ENCODE measurements at places on chromosomes 3 and 15.

- peaks cover 12% of the 10 kb centered on the region for H3K4me1 ChIP-seq
- H3K27ac ChIP-seq, result peak within 1 kb of the TSS; percentile 36
- peaks cover 6% of the 10 kb centered on the region for H3K36me3 ChIP-seq
Measured at GRCh38 chr3:9809615-9810432, at the start of gene TTLL3. Gene TTLL3, plus strand, starts transcription at chr3:9810262. Its CDS starts 400 bp downstream, at chr3:9810662.

- peaks cover 3% of the 10 kb centered on the region for H3K27me3 ChIP-seq
- no peak overlapping the region for H3K27ac ChIP-seq
- peaks cover 3% of the 10 kb centered on the region for H3K4me1 ChIP-seq
- no peaks in the 10 kb centered on the region for H3K36me3 ChIP-seq
- no peak for DNase-seq
Measured at GRCh38 chr15:76184650-76185035, 124.9 kb downstream of the TMEM266 start.

DNA sequence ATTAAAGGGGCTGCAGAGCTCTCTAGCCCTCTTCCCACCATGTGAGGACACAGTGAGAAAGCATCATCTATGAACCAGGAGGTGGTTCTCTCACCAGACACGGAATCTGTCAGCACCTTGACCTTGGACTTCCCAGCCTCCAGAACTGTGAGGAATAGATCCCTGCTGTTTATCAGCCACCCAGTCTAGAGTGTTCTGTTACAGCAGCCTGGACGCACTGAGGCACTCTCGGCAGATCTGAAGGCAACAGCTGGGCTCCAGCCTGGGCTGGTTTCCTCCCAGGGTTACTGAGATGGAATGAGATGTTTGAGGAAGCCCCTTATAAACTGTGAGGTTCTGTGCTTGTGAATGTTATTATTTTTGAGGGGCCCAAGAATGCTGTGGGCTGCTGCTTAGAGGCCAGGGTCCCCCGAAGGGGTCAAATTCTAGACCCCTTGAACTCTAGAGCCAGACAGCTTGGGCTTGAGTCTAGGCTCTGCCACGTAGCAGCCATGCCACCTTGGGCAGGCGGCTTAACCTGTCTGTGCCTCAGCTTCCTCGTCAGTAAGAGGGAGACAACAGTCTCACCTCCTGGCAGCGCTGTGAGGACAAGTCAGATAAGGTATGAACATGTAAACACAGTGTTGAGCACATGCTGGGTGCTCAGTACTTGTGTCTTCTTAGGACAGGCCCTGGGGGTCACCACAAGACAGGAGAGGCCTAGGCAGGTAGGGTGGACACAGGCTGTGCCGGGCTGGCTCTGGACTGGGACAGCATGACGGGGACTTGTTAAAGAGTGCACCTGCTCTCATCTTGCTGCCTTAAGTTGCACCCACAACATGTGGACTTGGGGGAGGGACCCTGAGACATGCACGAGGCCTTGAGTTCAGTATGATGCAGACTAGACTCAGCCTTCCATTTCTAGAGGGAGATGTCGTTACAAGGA, 49.2 kb downstream of the MGLL start:
- H3K4me3 ChIP-seq, result no peak overlapping the region
- no peaks in the 10 kb centered on the region for H3K27me3 ChIP-seq
- no peaks in the 10 kb centered on the region for H3K36me3 ChIP-seq
- H3K27ac ChIP-seq, result no peak overlapping the region

- no peaks in the 10 kb centered on the region for H3K4me1 ChIP-seq
- no peaks in the 10 kb centered on the region for H3K36me3 ChIP-seq
- H3K27me3 ChIP-seq, result no peaks in the 10 kb centered on the region
- no peak overlapping the region for H3K27ac ChIP-seq
- no peak for DNase-seq
Measured at GRCh38 chr15:29110733-29111132, 158.9 kb downstream of the NSMCE3 start.

DNA sequence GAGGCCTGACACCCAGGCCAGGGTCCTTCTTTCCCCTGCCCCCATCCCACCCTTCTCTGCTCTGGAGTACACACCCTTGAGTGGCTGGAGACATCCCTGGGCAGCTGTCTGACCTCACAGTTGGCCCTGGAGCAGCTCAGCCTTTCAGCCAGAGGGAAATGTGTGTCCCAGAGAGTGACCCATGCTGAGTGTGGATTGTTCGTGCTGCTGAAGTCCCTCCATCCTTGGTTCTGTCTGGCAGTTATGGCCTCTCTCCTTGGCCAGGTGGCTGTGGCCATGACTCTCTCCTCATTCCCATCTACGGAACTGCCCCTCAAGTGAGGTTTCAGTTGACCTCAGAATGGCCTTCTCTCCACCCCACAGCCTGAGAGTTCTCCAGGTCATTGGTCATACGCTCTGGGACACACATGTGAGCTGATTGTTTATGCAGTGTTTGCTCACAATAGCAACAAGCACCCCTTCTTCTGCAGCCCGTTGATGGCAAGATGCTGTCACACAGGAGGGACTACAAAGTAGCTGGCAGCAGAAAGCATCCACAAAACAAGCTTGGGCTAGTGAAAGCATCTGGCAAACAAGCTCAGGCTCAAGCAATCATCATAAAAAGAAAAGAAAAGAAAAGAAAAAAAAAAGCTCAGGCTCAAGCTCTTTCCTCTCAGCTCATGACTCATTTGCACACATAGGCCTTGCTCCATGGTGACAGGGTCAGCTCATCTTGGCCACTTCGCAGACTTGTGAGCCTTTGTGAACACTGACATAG, 55.3 kb upstream of the ITGA11 start:
- no peak overlapping the region for H3K27ac ChIP-seq
- peaks cover 14% of the 10 kb centered on the region for H3K27me3 ChIP-seq
- no peaks in the 10 kb centered on the region for H3K36me3 ChIP-seq
- no peak for DNase-seq

- no peak overlapping the region for H3K27ac ChIP-seq
- no peaks in the 10 kb centered on the region for H3K27me3 ChIP-seq
- DNase-seq, result no peak
Measured at GRCh38 chr15:22930782-22931484, 49.2 kb downstream of the CYFIP1 start.

DNA sequence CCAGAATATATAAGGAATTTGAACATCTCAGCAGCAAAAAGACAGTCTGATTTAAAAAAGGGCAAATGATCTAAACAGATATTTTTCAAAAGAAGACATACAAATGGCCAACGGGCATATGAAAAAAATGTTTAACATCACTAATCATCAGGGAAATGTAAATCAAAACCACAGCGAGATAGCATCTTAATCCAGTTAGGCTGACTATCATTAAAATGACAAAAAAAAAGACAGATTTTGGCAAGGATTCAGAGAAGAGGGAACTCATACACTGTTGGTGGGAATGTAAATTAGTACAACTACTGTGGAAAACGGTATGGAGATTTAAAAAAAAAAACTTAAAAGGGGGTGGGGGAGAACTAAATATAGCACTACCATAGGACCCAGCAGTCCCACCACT, 47.9 kb downstream of the RNF13 start:
- no peaks in the 10 kb centered on the region for H3K27me3 ChIP-seq
- no peaks in the 10 kb centered on the region for H3K4me1 ChIP-seq
- no peak overlapping the region for H3K4me3 ChIP-seq

GRCh38 chr3:127518456-127519081, 72.0 kb downstream of the TPRA1 start:
- DNase-seq, result no peak
- H3K4me3 ChIP-seq, result no peak overlapping the region
- no peak overlapping the region for H3K27ac ChIP-seq
- H3K36me3 ChIP-seq, result no peaks in the 10 kb centered on the region
- H3K4me1 ChIP-seq, result no peaks in the 10 kb centered on the region

- no peak overlapping the region for H3K27ac ChIP-seq
- H3K27me3 ChIP-seq, result peaks cover 32% of the 10 kb centered on the region
- H3K4me3 ChIP-seq, result no peak overlapping the region
Measured at GRCh38 chr3:42683875-42684598, 1.3 kb upstream of the KLHL40 start.

- H3K4me3 ChIP-seq, result no peak overlapping the region
- H3K27ac ChIP-seq, result no peak overlapping the region
- H3K36me3 ChIP-seq, result no peaks in the 10 kb centered on the region
- H3K4me1 ChIP-seq, result peaks cover 28% of the 10 kb centered on the region
- no peaks in the 10 kb centered on the region for H3K27me3 ChIP-seq
Measured at GRCh38 chr3:194775731-194776130, 90.0 kb downstream of the FAM43A start.

DNA sequence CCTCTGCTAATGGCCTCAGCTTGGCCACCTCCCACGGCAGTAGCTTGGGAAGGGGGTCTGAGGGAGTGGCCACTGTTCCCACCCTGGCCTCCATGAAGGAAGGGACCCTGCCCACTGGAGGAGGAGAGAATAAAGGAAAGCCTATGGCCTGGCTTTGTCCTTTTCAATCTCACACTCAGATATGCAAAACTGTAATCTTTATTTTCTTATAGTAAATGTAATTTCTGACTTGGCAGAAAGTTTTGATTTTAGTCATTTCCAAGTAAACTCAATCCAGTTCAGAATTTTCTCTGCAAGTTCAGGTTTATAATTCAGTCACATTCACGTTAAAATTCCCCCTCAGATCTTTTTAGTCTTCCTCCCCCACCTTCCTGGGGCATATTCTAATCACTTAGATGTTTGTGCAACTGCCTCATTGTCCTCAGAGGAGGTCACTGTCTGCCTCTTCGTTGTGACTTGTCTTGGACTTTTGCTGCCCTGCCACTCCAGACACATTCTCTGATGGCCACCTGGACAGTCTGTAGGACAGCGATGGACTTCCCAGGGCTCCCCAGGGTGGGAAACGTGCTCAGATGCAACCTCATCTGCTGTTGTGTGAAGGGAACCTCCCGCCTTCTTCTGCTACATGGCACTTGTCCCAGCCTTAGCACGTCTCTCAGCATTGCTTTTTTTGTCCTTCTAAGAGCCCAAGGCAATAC, 222.8 kb upstream of the TBL1XR1 start:
- H3K4me1 ChIP-seq, result no peaks in the 10 kb centered on the region
- H3K36me3 ChIP-seq, result no peaks in the 10 kb centered on the region
- DNase-seq, result no peak
